ENCODE measurements at places on chromosomes 2 and 18.

GRCh38 chr2:198973785-198974184 lies 484.0 kb downstream of the SATB2 start:
- no peak for DNase-seq

- no peak for DNase-seq
Measured at GRCh38 chr2:164523009-164523408, 98.3 kb downstream of the GRB14 start.

- peak; percentile 43 for DNase-seq
Measured at GRCh38 chr2:27123302-27124150, at the start of gene ABHD1. TSS of gene ABHD1 (plus strand) at chr2:27123815. CDS start at chr2:27123949, 134 bp downstream.

DNA sequence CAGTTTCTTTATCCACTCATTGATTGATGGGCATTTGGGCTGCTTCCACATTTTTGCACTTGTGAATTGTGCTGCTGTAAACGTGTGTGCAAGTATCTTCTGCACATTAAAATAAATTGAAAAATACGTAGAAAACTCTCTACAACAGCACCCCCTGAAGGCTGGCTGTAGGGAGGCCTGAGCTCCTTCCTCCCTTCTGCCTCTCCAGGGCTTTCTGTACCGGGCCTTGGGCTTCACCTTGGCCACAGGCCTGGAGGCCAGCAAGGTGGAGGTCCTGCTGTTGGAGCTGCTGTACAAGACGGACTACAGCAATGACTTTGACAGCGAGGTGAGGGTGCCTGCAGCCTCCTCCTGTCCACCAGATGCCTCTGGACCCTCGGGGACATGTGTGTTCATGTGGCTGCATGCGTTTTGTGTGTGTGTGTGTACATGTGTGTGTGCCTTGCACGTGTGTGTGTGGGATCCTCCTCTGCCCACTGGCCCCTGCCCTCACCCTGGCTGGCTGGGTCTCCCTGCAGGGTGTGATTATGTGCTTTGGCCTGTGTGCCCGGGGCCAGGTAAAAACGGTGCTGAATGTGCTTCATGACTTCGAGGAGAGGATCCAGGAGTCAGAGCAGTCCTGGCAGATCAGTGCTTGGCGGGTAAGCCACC lies 29.2 kb downstream of the MROH2A start:
- no peak for DNase-seq

DNA sequence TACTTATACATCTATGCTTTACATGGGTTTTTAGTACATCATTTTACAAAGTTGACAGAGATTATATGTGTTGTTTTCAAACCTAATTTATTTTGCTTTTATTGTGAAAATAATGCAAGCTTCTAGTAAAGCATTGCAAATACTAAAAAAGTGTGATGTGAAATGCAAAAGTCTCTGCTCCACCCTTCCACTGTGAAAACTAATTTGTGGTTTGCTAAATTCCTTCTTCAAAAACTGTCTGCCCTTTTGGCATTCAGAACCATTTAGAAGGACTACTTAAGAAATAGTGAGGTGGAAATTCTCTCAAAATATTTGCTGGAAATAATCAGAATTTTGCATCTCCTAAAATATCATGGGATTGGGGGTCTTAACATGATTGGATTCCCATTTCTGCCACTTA lies 78.4 kb downstream of the CSRNP3 start:
- DNase-seq, result no peak

DNA sequence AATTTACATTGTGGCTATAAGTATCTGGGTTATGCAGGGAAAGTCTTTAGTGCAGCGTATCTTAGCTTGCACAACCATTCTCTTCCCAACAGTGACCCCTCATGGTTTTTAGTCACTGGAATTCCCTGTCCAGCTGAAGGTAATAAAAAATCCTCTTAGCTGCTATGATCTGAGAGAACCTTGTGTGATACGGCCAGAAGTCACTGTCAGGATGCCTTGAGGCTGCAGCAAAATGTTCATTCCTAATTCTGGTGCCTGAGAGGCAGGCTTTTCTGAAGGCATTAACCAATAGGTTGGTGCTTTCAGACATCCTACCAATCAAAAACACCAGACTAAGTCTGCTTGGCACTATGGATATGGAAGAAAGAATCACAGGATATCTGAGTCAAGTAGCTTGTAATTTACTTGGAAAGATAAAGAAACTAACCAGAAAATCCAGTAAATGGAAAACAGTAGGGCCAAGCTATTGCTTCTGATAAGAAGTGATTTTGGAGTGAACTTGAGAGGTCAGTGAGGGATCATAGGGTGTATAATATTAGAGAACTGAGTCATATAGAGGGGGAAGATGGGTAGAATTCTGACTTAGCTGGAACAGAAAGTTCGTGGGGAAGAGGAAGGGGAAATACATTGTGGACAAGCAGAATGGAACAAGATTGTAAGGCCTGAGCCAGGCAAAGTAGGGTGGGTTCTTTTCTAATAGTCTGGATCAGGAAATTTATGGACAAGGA lies 89.0 kb upstream of the SLC14A2 start:
- DNase-seq, result peak; percentile 5

DNA sequence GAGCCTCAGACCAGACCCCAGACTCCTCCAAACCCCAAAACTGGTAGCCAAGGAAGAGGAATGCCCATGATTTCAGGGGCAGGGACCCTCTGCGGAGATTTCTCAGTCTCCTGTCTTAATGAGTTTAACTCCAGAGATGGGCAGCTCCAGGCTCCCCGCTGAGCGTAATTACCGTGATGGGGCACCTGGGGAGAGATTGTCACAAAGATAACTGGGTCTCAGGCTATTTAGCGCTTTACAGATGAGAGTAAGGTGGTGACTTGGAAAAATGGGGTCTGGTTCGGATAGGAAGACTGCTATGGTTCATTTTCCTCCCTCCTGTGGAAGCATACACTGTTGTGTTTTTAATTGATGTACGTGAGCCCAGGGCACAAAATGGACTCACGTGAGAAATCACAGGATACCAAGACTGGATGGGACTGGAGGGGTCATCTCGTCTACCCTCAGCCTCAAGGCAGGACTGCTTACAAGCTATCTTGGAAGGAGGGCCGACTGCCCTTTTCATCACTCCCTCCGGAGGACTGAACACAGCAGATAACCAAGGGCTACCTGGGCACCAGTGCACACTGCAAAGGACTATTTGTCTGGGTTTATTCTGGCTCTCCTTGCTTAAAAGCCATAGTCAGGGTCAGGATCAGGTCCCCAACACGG lies 427.8 kb downstream of the ZNF521 start:
- DNase-seq, result no peak

DNA sequence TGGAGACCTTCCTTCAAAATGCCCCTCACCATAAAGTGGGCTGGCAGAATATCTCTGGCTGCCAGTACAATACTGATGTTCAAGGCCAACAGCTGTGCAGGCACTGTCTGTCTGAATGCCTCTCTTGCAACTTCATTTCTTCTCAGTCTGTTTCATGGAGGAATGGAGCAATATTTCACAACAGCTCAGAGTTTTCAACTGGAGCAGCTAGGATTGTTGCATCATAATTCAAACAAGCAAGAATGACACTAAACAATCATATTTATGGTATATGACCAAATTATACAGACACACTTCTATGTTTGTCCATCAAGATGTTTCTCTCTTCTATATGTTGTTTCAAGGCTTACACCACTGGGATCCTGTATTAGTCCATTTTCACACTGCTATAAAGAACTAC lies 444.2 kb downstream of the LRATD1 start:
- no peak for DNase-seq

DNA sequence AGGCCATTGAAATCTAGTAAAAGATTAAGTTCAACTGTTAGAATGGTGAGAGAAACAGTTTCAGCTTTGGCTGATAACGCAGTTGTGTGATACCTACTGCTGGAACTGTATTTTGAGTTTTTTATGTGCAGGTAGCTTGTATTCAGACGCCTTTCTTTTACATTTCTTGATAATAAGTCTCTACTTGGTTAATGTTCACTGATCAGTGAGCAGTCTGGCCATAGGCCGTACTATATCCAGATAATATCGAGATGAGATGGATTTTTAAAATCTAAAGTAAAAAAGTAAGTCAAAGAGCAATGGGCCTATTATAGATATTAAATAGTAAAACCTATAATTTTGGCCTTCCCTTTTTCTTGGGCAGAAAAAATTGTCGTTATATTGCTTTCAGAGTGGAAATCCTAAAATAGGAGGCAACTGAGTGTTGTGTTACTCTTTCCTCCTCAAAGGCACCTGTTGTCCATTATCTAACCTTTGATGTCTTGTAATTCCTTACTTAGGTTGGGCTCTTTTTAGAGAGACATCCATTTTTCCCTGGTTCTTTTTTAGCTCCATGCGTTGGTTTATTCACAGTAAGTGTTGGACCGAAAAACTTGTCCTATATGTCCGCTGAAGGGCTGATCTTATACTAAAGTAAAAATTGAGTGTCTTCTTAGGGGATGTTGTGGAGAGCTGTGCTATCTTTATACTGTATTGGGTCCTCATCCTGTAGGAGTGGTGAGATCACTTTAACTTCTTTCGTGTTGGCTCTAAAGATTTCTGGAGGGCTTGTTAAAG lies 1.7 kb downstream of the EML4 start:
- no peak for DNase-seq

GRCh38 chr18:3492721-3493120 lies 42.7 kb downstream of the TGIF1 start:
- no peak for DNase-seq

DNA sequence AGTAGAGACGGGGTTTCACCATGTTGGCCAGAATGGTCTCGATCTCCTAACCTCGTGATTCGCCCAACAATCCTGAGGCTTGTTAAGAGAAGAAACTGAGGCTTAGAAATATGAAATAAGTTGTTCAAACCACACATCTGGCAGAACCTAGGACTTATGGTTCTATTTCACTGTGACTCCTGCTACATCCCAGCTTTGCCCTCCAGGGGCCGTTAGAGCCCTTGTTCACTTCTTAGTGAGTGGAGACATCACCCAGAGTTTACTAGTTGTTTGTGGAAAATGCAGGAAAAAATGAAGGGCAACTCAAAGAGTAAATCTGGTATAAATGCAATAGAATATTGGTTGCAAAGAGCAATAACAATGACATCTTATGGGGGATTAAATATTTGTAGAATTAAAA lies 43.9 kb downstream of the MARCHF4 start:
- peak; percentile 7 for DNase-seq

DNA sequence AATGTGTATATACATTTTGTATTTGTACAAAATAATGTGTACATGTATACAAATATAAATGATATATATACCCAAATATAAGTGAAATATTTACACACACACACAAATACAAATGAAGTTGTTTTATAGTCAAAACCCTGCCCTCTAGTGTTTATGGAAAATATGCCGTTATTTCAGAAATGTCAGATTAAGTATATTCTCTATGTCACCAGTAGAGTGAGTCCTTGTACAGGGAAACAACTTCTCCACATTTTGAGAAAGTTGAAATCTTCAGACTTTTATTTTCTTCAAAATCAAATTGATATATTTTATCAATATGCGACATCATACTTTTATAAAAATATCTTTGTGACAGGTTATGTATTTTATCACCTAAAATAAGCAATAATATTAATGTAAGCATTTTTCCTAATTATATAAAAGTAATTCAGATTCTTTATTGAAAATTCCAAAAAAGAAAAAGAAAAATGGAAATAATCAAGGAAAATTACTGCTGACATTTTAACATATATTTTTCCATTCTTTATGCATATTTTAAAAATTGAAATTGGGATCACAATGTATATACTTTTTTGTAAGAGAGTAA lies 22.4 kb downstream of the ARL6IP6 start:
- DNase-seq, result peak; percentile 69

- peak; percentile 28 for DNase-seq
Measured at GRCh38 chr2:62306751-62307468, 111.0 kb downstream of the B3GNT2 start.

DNA sequence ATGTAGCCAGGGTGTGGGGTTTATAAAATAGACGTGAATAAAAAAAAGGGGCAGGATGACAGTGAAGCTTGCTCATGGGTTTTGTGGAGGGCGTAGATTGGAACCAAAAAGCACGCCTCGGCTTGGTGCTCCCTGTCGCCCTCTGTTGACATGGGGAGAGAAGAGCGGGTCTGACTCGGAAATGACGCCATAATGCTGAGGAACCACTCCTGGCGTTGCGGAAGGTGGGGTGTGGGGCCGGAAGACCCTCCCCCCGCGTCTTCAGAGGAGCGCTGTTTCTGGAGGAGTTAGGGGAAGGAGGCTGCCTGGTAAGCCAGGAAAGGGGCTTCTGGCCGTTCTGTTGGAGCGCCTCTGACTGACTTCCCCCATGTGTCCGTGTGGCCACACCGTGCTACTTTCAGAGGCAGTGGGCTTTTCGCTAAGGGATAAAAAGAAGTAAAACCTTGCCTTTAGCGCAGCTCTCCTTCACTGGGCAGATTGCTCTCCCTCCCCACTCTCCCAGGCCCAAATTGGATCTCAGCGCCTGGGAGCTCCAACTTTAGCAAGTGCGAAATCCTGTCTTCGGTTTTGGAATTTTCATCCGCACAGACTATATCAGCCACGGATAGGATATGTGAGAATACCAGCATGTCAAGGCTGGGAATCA lies 42.8 kb downstream of the PLEKHA3 start:
- DNase-seq, result peak; percentile 85

GRCh38 chr18:3262234-3263131 lies 550 bp downstream of the MYL12B start:
- DNase-seq, result no peak

DNA sequence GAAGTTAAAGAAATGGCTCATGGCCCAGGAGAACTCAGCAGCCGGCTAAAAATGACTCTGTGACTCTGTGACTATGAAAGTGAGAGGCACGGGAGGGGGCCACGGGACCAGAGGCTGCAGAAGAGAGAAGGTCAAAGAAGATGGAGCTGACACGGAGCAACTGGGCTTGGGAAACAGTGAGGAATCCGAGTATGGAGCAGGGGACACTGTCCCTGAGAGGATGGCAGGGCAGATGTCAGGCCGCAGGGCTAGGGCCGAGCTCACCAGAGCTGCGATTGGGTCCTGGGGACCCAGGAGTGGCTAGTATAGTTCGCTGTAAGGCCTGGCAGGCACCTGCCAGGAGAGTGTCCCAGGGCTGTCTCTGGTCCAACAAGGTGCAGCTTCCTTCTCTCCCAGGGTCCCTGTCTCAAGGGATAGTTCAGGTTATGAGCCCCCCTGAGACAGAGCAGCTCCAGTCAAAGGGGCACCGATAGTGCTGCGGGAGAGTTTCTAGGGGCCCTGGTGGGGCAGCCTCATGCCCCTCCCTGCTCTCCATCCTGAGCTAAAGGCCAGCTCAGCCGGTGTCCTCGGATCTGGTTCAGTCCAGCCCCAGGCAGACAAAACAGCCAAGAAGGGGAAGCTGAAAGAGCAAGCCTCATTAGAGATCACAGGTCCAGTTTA lies 42.7 kb downstream of the CIB4 start:
- DNase-seq, result no peak

DNA sequence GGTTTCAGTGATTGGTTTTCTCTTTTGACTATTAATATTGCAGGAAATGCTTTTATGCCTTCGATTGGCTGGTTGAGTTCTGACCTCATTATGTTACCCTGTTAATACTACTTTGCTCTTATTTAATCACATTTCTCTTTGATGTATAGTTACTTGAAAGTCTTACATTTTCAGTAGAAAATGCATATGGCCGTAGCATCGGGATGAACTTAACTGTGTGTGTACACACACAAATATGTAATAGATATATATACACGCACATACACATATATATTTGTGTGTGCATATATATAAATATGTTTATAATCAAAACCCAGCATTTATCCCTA lies 1.6 kb downstream of the EPC2 start:
- no peak for DNase-seq
